ENCODE measurements at places on chromosomes 4 and X.

DNA sequence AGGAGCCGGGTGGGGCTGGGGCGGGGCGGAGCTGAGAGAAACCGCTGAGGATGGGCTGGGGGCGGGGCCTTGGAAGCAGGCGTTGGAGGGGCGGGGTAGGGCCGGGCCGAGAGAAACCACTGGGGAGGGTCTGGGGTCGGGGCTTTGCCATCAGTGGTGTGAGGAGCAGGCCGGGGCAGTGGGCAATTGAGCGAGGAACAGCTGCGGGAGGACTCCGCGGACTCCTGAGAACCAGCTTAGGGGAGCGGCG lies 1.3 kb upstream of the EOLA2 start:
- DNase-seq = no peak

GRCh38 chr4:7812921-7813320 lies 126.7 kb downstream of the AFAP1 start:
- no peak for DNase-seq

DNA sequence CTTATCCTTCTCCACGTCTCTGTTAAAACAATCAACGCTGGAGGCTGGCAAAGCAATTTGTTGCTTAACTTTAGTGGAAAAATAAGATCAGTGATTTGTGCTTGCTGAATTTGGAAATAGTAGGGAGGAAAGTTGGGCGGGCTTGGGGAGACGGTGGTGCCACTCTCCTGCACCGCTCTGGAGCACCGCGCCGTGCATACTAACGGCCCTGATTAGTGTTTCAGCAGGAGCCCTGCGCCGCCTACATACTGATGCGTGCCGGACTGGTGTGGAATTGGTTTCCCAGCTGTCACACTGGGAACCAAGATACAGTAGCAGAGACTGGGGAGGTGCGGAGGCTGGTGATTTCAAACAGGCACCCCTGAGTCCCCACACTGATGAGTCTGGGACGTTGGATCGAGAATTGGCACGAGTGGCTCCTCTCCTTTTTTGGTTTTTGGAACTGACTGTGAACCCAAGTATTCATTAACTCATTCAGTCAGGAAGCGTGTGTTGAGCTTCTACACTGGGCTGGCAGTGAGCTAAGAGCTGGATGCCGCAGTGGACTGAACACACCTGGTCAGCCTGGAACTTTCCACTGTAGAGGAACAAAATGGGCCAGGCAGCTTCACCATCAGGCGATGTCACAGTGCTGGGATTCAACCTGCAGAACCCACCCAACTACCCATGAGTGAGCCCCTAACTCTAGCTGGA lies 29.0 kb upstream of the PSAPL1 start:
- no peak for DNase-seq

- peak; percentile 37 for DNase-seq
Observed at GRCh38 chr4:173025131-173025530, 143.5 kb upstream of the GALNT7 start.

- no peak for DNase-seq
Observed at GRCh38 chr4:88998001-88998400, 59.0 kb downstream of the FAM13A start.

- DNase-seq = no peak
Observed at GRCh38 chr4:2135083-2135482, 76.0 kb downstream of the NAT8L start.

DNA sequence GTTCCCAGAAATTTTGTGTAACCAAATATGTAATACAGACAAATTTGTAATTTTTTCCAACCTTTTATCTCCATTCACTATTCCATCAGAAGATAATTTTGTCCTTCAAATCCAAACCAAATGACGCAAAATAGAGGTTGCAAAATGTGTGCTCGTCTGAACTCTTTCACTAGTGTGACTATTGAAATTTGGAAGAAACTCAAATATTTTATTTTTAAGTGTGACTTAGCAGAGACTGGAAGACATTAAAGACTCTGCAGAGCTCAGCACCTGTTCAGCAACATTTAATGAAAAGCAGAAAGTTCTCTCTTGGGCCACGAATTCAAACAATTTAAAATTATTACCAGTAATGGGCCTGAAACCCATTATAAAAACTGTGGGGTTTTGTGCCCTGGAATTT lies 30.0 kb upstream of the APELA start:
- DNase-seq = no peak

DNA sequence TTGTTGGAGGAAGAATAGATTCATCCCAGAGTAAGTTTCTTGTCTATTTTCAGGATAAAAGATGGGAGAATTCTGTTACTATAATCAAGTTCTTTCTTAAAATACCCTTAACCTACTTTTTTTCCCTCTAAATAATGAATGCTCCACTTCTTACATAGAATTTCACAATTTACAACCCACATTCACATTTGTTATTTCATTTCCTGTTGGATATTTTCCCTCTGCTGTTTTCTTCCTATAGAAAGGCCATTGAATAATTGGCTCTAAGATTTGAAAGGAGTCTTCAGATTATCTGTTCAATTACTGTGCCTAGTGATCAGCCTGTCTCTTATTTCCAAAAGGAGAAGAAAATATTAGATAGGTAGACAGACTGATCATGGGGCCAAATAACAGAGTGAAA lies 79.7 kb downstream of the CPE start:
- DNase-seq = no peak

GRCh38 chrX:39936886-39937770 lies 160.6 kb downstream of the BCOR start:
- DNase-seq = no peak

- DNase-seq = no peak
Observed at GRCh38 chr4:62252728-62253127, 1052.6 kb downstream of the ADGRL3 start.

DNA sequence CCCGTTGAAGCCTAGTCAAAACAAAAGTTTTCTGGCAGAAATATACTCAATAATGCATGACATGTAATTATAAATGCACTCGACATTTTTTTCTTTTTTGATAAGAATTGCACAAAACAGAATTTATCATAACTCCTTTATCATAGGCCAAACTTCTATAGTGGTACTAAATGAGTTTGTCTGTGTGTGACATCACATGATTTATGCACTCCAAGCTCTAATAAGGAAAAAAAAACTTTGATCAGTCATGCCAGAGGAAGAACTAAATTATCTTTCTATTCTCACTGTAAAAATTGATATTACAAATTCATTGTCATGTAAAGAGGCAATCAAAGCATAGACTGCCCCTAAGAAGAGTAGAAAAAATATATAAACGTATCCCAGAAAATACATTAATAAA lies 112.4 kb upstream of the NOCT start:
- no peak for DNase-seq

DNA sequence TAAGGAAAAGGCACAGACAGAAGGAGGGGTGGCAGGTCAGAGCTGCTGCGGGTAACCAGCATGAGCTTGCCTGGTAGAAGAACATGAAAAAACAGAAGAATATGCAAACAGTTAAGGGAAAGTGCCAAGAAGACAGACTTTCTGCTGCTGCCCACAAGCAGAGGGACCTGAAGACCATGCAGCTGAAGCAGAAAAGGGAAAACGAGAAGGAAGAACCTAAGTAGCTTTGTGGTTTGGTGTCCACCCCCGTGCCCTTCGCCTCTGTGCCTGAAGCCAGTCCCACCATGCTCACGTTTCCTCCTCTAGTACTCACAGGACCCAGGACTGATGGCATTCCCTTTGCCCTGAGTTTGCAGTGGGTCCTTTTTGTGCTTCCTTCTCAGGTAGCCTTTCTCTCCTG lies 62.8 kb downstream of the UBA6 start:
- no peak for DNase-seq

- DNase-seq = no peak
Observed at GRCh38 chrX:153598541-153599191, at the start of gene CCNQ. Gene CCNQ (minus strand): TSS chrX:153599139. CDS start chrX:153599073, 66 bp downstream.

DNA sequence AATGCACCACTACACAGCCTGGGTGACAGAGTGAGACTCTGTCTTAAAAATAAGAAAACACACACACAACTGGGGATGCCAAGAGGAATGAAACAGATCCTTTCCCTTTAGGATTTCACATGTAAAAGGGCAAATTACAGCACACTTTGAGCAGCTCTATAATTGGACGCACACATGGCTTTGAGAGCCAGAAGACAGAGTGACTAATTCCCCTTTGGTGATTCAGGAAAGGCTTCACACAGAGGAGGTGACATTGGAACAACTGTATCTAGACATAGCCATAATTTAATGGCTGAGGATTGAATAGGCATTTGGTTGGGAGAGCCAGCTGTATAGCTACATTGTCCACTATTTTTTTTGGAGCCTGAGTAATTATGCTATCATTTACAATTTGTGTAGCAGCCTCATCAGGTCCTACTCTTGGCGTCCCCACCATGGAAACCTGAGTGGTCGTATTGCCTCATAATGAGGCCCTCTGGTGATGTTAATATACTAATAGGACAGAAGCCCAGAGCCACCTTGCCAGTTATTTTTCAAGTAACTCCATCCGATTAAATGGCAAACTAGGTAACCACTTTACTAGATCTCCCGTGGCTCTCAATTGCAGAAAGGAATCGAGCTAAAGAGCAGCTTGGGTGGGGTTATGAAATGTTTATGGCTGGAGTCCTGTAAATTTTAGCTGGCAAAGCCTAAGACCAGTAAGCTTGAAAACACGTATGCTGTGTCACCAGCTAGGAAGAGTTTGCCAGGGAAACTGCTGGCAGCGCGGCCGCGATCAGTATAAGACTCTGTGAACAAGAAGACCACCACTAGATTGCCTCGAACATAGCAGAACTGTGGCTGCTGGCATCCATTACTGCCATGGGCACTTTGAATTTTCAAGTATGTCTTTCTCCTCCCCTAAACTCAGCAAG lies 8.5 kb upstream of the PPEF1 start:
- no peak for DNase-seq

DNA sequence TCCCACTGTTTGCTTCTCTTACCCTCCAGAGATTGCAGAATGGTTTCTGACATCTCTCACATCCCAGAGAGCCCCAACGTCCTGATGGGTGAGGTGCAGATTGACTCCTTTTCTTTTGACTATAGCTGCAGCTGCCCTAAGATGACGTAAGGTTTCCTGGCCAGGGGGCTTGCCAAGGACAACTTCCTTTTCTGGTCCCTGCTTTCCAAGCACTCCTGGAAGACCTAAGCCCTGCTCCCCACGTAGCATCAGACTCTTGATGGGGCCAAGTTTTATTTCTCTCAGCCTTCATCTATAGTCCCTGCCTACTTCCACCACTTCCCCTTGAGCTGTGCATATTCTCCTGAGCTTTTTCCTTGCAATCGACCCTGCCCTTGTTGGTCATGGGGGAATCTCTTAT lies 497.7 kb downstream of the IDS start:
- DNase-seq = no peak

DNA sequence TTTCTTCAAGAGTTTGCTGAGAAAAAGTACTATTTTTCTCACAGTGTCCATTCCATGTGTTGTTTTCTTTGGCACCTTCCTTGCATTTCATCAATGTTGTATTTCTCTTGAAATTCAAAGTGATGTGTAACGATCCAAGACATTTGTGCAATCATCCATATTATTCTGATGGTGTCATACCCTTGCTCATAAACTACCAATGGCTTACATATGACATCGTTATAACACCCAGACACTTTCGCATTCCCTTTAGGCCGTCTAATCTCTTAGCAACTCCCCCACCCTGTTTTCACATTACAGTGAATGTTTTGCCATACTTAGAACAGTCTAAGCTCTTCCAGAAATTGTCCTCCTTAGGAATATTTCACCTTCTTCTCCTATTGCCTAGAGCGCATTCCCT lies 1779.0 kb downstream of the PCDH7 start:
- peak; percentile 7 for DNase-seq

GRCh38 chrX:132671229-132671641 lies 182.4 kb upstream of the MBNL3 start:
- DNase-seq = no peak

DNA sequence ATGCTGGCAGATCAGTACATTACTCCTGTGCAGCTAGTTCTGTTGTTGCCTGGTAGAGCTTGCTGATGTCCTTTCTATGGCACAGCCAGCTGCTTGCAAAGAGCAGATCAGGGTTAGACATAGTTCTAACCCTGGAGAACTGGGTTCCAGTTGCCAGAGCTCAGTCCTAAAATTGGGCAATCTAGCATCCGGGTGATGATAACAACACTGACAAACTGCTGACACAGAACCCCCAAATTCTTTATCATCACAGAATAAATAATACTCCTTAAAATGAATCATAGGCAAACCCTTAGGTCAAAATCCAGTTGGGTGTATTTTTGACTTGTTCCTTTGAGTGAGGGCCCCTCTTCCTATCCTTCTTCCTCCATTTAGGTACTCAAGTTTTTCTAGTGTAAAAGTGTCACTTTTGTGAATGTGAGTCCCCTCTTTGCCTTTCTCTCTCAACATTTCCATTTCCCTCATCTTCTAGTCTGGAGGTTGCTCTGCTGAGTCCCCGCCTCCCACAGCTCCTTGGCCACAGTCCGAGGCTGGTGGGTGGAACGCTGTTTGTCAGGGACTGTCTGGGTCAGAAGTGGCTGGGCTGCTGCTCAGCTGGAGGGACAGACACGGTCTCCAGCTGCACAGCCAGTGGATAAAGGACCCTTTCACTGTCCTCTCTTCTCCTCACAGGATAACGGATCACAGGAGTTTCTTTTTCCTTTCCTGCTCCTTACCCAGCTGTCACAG lies 93.6 kb upstream of the RASGEF1B start:
- DNase-seq = no peak

GRCh38 chrX:25017667-25018247 lies 2.0 kb upstream of the ARX start:
- DNase-seq = no peak

GRCh38 chr4:93084599-93085305 lies 743.8 kb upstream of the ATOH1 start:
- peak; percentile 57 for DNase-seq

DNA sequence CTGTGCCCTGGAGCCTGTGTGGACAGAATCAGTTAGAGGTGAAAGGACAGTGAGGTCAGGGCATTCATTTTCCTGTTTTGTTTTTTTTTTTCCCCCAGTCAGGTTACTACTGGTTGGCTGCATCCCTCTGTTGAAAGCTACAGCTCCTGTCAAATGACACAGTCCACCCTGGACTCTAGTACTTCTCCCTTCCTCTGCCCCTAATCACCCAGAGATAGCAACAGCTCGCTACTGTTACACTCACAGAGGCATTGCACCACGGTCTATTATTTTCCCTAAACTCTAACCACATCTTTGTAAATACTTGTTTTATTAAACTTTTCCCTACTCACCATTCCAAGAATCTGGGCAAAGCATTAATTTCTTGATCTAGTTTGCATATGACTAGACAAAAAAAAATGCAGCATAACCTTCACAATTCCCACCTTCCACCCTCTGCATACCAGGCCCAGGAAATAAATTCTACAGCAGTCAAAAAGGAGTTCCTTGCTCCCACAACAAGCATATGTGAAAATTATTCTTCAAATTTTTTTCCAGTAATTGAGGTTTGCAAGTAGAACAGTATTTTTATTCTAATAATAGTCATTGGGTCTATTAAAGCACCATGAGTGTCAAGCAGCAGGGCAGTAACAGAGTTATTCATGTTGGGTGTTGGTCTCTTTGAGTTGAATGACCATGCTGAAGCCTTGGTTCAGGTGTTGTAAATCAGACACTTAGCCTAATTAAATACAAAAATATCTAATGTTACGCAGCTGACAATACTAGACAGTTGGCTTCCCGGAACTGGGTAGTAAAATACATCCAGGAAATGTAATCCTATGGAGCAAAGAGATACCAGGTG lies 329.2 kb downstream of the INPP4B start:
- no peak for DNase-seq
